Activated gamma-delta T cell (primary cell): ENCODE measurements at places on chromosomes 13 and 19.
A peak's percentile ranks its signal among the peaks of the same experiment; 100 is the strongest.

DNA sequence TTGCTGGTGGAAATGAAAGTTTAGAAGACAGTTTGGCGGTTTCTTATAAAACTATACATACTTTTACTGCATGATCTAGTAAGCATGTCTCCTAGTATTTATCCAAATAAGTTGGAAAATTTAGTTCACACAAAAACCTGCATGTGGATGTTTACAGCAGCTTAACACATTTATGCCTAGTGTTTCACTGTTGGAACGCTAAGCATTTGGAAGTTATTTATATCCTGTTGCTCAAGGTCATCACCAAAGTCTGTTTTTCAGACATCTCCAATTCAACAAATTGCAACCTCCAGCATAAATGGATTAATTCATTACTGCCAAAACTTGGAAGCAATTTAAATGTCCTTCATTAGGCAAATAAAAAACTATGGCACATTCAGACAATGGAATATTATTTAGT lies 461.8 kb downstream of the SUCLA2 start:
- no peak for DNase-seq

- DNase-seq = no peak
Measured at GRCh38 chr13:25752957-25753551, 298.8 kb downstream of the SHISA2 start.

DNA sequence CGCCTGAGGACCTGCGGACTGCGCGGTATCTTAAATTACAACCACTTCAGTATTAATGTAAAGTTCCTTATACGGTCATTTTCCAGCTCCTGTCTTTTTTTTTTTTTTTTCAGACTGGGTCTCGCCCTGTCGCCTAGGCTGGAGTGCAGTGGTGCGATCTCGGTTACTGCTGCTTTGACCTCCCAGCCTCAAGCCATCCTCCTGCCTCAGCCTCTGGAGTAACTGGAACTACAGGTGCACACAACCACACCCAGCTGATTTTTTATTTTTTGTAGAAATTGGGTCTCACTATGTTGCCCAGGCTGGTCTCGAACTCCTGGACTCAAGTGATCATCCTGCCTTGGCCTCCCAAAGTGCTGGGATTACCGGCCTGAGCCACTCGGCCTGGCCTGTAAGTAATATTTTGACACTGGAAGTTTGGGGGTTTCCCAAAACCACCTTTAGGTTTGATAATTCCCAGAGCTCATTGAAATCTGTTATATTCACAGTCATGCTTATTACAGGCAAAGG lies 406 bp upstream of the EID2B start:
- DNase-seq = no peak

DNA sequence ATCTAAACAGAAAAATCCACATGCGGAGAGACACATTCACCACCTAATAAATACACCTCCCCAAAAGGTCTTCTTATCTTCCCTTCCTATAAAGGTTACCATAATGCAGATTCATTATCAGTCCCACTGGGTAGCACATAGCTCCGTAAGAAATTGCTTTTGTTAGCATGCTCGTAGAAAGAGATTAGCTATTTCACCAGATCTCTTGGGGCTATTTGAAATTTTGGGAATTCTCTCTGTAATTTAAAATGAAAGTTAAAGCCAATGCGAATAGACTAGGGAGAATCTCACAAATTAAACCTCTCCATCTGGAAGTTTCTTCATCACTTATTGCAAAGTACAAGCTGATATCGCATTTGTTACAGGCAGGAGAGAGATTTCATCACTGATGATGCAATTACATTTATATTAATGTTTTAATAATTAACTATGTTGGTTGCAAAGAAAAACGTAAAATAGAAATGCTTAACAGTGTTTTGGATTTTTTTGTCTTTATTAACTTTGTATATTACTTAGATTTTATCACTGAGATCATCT lies 12.9 kb upstream of the DACH1 start:
- no peak for DNase-seq

DNA sequence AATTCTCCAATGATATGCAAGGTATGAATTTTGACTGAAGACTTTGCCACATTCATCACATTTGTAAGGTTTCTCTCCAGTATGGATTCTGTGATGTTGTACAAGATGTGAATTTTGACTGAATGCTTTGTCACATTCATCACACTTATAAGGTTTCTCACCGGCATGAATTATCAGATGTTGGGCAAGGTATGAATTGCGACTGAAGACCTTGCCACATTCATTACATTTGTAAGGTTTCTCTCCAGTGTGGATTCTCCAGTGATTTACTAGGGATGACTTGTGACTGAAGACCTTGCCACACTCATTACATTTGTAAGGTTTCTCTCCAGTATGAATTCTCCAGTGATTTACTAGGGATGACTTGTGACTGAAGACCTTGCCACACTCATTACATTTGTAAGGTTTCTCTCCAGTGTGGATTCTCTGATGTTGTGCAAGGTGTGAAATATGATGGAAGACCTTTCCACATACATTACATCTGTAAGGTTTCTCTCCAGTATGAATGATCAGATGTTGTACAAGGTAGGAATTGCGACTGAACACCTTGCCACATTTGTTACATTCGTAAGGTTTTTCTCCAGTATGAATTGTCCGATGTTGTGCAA lies 24.8 kb downstream of the ZNF83 start:
- DNase-seq = no peak

GRCh38 chr19:56603829-56604228 lies 8.7 kb downstream of the ZNF71 start:
- no peak for DNase-seq

DNA sequence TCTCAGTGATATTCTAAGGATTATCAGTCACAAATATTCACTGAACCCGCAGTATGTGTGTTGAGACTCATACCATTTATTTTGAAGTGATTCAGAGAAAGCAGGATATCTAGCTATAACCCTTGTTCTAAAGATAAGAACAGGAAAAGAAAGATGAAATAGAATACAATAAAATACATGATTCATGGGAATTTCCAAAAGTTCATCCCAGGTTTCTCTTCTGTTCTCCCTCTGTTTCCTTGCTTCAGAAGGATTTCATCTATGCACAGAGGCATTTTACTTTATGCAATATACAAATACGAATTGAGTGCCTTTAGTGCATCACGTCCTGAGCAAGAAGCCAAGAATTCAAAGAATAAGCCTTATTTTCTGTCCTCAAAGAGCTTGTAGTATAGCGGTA lies 274.4 kb upstream of the GPC6 start:
- DNase-seq = no peak

DNA sequence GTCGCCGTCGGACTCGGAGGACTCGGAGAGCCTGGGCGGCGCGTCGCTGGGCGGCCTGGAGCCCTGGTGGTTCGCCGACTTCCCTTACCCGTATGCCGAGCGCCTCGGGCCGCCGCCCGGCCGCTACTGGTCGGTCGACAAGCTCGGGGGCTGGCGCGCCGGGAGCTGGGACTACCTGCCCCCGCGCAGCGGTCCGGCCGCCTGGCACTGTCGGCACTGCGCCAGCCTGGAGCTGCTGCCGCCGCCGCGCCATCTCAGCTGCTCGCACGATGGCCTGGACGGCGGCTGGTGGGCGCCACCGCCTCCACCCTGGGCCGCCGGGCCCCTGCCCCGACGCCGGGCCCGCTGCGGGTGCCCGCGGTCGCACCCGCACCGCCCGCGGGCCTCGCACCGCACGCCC lies 2.5 kb upstream of the GRWD1 start:
- no peak for DNase-seq

DNA sequence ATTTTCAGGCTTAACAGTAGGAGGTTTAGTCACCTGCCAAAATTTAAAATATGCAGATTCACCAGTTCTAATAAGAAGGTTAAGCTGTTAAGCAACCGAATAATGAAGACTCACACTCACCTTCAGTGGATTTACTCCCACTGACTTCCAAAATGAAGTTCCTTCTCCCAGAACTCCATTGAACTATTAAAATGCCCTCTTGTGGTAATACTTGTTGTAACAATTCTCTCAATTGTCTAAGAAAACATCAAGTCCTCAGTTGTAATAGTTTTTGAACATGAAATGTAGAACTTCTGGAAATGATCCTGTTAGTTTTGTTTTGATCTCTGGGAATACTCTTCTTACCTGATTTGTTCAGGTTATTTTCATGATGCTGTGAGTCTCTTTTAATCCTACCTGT lies 522.0 kb upstream of the ATXN8OS start:
- DNase-seq = no peak

- no peak for DNase-seq
Measured at GRCh38 chr13:31431722-31432137, 232.0 kb downstream of the B3GLCT start.

- DNase-seq = no peak
Measured at GRCh38 chr19:19642506-19643157, 825 bp downstream of the GMIP start.

DNA sequence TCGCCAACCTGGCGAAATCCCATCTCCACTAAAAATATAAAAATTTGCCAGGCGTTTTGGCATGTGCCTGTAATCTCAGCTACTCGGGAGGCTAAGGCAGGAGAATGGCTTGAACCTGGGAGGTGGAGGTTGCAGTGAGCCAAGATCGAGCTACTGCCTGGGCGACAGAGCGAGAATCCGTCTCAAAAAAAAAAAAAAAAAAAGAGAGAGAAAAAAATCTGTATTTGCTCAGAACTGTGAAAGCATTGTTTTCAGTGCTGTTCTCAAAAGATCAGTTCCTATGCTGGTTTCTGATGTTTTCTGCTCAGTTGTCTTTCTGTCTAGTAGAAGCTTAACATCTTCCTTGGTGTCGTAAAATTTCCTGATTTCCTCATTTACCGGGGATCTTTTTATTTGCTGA lies 2.5 kb downstream of the SF3A2 start:
- DNase-seq = no peak

- DNase-seq = no peak
Measured at GRCh38 chr13:25153736-25154135, 18.4 kb downstream of the AMER2 start.

- DNase-seq = peak; percentile 56
Measured at GRCh38 chr19:29671393-29672160, 6.3 kb downstream of the PLEKHF1 start.

GRCh38 chr13:78168981-78169380 lies 250.3 kb upstream of the EDNRB start:
- no peak for DNase-seq

DNA sequence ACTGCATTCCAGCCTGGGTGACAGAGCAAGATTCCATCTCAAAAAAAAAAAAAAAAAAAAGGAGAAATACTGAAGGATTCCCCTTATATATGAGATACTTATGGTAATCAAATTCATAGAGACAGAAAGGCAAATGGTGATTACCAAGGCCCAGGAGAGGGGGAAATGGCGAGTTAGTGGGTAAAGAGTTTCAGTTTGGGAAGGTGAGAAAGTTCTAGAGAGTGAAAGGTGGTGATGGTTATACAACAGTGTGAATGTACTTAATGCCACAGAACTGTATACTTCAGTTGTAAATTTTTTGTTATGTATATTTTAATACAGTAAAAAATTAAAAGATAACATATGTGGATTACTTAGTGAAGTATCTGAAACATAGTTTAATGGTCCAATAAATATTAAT lies 90.2 kb downstream of the DHRS12 start:
- DNase-seq = no peak
